H1 (cell line): ENCODE measurements at places on chromosomes 1 and 21.
A peak's percentile ranks its signal among the peaks of the same experiment; 100 is the strongest.

GRCh38 chr1:93604411-93604810, 77.2 kb downstream of the BCAR3 start:
- DNase-seq, result no peak

GRCh38 chr1:40820911-40821693, 37.5 kb downstream of the KCNQ4 start:
- DNase-seq, result no peak

DNA sequence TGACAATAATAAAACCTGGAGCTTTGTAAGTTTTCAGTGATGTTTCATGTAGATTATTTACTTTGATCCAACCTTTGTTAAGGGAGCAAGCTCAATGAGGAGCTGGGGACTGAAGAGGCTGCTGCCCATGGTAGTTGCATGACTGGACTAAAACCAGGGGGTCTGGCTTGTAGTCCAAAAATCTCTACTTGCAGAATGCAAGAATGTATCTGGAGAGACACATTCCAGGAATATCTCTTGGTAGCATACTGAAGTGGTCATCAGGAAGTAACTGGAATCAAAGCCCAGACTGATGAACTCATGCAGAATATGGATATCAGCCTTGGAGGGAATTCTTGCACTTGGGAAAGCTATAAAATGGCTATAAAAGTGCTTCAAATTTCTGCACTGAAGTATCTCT, 5.8 kb upstream of the KIAA0040 start:
- no peak for DNase-seq

- no peak for DNase-seq
Observed at GRCh38 chr1:46084553-46085451, 47.6 kb downstream of the PIK3R3 start.

- no peak for DNase-seq
Observed at GRCh38 chr1:230061801-230062200, 5.2 kb upstream of the GALNT2 start.

DNA sequence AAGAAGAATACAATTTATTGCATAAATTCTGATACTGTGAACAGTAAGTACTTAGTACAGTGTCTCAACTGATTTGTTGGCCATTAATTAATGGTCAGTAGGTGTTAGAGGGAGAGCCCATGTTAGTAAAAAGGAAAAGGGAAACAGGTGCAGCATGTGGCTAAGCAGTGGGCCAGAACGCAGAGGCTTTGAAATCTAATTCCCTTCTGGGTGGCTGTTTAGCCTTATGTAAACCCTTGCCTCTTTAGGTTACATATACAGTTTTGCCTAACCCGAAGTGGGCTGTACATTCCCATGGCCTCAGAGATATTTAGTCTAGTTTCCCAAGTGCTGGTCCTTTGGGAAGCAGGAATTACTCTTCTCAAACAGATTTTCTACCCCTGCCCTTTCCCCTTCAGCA, 43.5 kb upstream of the BCL9 start:
- no peak for DNase-seq

DNA sequence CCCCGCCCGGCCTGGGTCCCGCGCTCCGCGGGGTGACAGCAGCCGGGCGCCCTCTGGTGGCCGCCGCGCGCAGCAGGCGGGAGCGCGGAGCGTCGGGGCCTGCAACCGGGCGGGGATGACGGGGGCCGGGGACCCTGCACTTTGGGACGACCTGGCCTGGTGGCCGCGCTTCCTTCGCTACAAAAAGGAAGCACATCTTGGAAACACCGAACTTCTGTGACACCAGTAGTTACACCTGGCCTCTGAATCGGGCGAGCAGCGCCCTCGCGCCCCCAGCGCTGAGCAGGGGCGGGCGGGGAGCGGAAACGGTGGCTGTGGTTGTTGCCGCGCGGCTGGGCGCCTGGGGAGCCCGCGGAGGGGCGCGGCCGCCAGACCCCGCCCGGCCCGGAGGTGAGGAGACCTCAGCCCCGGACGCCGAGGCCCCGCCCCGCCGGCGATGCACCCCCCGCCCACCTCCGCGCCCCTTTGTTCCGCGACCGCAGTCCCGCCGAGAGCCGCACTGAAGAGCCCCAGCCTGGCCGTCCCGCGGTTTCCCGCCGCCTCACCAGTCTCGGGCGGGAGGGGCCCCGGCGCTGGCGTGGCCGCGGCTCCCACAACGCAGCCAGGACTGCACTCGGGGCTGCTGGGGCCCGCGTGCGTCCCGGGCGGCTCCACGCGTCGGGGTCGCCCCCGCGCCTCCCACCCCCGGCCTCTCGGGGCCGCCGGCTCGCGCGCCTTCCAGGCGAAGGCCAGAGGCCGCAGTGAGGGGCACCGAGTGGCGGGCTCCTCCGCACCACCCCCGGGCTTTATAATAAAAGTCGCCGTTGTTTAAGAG, 59.3 kb downstream of the H3-3A start:
- DNase-seq, result peak; percentile 89

GRCh38 chr1:218953386-218953785, 220.3 kb upstream of the LYPLAL1 start:
- no peak for DNase-seq

- no peak for DNase-seq
Observed at GRCh38 chr1:107450899-107451664, 310.2 kb downstream of the NTNG1 start.

- no peak for DNase-seq
Observed at GRCh38 chr21:44054710-44055109, 42.6 kb downstream of the TRAPPC10 start.

DNA sequence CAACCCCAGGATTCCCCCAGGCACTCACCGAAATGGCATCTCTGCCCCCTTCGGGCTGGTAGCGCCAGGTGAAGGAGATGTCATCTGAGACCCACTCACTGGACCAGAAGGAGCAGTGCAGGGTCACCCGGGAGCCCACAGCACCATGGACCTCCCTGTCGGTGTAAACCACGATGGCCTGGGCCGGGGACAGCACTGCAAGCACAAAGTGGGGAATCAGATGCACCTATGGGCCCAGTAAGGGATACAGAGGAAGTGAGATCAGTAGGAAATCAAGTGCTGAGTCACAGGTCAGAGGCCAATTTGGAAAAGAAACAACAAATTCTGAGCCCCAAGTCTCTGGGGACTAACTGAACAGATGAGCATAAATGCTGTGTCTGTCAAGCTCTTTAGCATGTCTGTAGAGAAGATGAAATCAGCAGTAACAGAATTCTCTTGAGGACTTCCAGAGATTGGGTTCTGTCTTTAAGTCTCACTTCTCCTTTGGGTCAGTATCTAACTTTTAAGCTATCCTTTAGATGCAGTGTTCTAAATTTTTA, 2.5 kb downstream of the MPZ start:
- no peak for DNase-seq

DNA sequence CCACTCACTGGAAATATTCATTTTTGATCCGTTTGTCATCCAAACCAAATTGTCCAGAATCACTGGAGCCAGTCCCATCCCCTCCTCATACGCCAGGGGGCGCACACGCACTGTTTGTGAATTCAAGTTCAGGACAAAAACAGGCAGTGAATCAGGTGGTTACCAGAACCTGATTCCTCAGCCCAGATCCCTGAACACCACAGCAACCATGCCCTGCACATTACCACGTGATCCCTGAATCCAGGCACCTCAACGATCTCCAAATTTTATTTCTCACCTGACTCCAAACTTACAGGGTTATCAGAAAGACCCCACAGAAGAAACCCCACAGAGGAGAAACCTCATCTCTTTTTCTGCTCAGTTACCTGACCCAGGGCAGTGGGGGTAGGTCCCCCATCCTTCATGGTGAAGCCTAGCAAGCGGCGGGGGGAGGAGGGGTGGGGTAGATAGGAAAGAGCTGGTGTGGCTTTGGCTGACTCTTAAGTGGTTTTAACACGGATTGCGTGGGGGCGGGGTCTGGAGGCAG, 1.4 kb upstream of the PTPRF start:
- peak; percentile 90 for DNase-seq

- no peak for DNase-seq
Observed at GRCh38 chr21:42201615-42202161, 17.3 kb upstream of the ABCG1 start.

DNA sequence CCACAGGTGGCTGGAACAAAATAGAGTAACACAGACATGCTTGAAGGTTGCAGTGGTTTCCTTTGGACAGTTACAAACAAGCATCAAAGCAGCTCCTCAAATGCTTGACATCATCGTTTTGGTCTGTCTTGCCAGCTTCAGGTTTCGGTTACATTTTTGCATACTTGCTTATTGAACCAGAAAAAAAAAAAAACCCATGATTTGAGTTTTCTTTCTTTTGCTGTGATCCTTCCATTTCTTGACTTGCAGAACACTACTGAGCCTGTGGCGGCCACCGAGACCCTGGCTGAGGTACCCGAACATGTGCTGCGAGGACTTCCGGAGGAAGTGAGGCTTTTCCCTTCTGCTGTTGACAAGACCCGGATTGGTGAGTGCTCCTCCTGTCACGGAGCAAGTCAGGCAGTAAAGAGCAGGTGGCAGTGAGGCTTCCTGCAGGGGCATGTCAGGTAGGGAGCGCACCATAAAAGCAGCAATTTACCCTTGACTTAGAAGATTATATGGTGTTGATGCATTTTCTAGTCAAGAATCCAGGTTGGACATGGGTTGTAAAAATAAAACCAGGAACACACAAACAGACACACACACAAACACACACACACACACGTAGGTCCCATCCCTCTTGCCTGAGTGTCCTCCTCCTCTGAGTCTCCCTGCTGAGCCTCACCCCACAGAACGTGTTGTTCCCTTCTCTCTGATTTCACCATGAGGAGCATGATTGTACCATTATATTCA, 30.9 kb downstream of the PRDM2 start:
- no peak for DNase-seq

GRCh38 chr1:11761988-11762406, at the start of gene C1orf167:
TSS of gene C1orf167 (plus strand) at chr1:11762193. CDS start at chr1:11764401, 2,208 bp downstream.
- DNase-seq, result peak; percentile 83

GRCh38 chr1:16980473-16981268, at the start of gene MFAP2:
TSS of gene MFAP2 (minus strand) at chr1:16980620. CDS start at chr1:16978273, 2,347 bp downstream.
- no peak for DNase-seq

DNA sequence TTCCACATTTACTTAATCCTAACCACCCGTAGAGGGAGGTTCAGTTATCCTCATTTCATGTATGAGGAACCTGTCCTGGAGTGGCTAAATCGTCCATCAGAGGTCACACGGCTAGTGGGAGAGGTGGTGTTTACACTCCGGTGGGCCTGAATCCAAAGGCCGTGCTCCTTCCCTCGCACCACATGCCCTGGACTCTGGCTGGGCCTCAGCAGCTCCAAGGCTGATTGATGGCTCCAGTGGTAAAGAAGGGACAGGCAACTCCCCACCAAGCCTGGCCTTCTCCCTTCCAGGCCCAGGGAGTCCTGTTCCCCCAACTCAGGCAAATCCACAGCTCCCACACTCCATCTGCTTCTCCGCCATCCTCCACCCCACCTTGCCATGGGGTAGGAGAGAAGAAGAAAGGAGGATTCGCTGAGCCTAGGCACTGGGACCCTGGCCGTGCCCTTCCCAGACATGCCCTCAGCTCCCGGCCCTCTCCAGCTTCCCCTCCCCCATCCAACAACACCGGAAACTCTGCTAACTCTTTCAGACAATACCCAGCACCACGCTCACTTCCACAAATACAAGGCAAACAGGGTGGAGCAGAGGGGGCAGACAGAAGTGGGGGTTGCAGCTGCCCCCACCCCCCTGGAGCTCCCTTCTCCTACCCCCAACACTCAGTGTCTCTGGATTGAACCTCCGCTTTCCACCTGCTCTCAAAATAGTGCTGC, 10.9 kb downstream of the ARHGEF2 start:
- DNase-seq, result no peak

- DNase-seq, result no peak
Observed at GRCh38 chr1:44077421-44077820, 41.2 kb upstream of the KLF17 start.

GRCh38 chr1:167232801-167233200, 12.1 kb downstream of the POU2F1 start:
- DNase-seq, result no peak

GRCh38 chr21:36516281-36516680, 36.4 kb upstream of the CLDN14 start:
- no peak for DNase-seq

GRCh38 chr1:109969146-109969829, 15.3 kb upstream of the AHCYL1 start:
- no peak for DNase-seq

DNA sequence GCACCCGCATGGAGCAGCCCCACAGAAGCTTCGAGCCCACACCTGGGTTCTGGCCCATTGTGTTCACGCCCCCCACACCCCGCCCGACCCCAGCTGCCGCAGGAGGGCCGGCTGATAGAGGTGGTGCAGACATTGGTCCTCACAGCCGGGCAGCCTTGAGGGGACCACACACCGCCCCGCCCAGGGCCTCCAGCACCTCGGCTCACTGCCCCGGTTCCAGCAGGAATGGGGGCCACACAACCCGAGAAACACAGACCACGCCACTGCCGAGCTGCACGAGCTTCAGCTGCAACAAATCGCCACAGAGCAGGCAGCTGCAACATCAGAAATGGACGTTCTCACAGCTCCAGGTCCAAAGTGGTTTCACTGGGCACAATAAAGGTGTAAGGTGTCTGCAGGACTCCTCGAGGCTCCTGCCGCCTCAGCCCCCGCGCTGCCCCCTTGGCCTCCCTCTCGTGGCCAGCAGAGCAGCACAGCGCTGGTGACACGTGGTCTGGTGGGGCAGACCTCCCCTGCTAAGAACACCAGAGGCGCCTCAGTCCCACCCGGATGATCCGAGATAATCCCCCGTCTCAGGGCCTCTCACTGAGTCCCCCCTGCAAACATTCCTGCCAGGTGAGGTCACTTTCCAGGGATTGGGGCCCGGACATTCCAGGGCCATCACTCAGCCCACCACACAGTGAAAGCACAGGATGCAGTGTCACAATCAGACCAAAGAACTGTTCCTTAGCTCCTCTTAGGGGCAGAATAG, 62.3 kb upstream of the ADARB1 start:
- DNase-seq, result peak; percentile 82

DNA sequence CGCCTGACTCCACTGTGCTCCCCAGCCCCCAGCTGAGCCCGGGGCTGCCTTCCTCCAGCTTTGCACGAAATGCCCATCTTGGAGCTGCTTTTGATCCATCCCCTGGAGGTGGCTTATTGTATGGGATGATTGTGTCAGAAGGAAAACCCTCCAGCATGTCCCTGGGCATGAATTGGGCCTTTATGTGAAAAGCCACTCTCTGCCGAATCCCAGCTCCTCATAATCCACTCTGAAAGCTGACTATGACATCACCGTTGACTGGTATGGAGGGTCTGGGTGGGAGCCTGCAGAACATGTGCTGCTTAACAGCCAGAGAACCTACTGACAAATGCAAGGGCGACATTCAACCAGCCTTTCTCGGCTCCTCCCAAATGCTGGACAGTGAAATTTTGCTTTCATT, 74.6 kb downstream of the NENF start:
- DNase-seq, result no peak

DNA sequence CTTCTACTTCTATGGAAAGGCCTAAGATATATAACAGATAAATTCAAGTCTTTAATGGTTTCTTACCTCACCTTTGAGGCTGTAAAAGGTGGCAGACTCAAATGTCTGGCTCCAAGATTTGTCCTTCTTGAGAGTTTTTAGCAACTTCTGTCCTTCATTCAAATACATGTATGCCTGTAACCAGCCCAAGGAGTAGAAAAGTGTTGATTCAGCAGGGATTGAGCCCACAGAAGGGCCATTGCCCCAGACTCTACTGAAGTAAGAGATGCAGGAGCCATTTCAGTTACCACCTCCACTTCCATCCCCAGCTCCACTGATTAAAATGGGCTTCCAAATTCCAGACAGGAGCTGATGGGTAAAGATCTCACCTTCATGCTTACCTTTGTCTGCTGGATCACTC, 80.0 kb downstream of the ADCY10 start:
- no peak for DNase-seq
